MV-4-11 (cell line): ENCODE measurements at places on chromosomes 12 and 14.

DNA sequence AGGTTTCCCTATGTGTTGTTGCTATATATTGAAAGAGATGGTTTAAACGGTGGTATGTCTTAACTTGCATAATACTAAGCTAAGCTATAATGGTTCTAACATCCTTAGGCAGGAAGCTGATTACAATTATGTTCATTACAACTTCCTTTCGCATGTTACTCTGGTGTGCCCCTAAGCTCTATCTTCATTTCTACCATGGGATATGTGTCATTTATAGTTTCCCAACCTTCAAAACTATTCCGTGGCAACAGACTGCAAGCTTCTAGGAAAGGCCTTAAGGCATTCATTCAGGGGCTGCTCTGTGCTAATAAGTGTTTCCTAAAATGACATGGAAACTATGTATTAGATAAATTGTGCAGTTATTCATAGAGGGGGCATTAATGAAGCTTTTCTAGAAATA lies 294.6 kb downstream of the GXYLT1 start:
- no peak for DNase-seq

- DNase-seq: no peak
These were observed 44.8 kb upstream of the PRMT8 start for GRCh38 chr12:3446235-3446634.

DNA sequence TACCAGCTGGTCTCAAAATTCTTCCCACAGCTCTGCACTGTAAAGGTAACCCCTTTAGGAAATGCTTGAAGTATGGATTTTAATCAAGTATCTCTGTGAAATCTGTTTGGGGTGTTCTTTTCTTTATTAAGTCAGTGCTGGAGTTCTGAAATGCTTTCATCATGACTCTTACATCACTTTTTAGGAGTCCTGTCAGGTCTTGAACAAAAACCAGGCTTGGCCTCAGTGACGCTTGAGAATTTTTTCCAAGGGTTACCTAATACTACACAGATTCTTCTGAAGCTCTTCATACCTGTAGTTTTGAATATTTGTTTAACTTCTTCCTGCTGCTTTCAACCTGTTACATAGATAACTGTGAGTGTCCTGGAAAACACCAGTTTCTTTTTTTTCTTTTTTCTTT lies 47.0 kb upstream of the KCNH3 start:
- DNase-seq: no peak

- DNase-seq: no peak
These were observed 27.7 kb downstream of the CLMN start for GRCh38 chr14:95291859-95292542.

DNA sequence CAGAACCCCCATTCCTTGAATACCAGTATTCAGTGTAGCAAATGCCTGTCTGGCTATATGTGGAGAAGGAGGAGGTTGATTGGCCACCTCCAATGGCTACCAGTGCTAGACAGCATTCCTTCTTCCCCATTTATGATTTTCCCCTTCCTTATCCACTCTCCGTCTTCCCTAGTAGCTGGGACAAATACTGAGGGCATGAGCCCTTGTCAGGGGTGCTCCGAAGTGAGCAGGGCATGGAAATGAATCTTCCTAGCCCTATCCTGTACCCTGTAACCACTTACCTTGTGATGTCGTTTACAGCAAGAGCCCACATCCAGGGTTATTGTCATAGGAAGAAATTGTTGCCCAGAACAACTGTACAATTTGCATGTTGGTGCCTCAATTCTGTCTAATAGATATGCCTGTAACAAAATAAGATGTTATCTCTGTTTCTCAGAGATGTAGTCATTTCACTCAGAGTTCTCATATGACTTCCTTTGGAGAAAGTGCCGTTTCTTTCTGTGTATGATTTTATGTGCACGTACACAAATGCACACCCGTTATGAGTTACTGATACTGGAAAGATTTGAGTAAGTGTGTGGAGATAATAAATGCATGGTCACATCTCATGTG lies 423.7 kb downstream of the EGLN3 start:
- DNase-seq: no peak

DNA sequence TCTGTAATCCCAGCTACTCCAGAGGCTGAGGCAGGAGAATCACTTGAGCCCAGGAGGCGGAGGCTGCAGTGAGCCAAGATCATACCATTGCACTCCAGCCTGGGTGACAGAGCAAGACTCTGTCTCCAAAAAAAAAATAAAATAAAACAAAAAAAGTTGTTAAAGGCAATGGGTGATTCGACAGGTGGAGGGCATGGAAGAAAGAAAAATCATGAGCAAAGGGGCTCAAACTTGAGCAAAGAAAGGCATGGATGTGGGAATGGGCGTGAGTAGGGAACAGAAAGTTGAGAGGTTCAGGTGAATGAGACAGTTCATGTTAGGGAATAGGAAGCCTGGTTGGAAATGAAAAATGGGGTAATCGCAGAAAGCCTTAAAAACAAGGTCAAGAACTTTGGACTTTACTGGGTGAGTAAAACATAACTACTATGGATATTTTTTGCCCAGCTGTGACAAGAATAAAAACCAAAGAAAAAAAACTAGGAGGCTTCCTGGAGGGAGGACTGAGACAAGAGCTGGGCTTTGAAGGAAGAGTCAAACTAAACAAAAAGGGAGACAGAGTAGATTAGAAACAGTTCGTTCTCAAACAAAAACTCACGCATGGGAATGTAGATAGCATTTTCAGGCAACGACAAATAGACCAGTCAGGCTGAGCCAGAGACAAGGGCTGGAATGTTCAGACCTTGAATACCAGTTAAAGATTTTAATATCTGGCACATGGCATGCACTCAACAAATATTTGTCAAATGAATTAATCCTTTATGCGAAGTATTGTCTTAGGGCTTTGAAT lies 18.8 kb downstream of the PYM1 start:
- no peak for DNase-seq

- no peak for DNase-seq
These were observed 181.0 kb upstream of the BMP4 start for GRCh38 chr14:54137614-54137961.

DNA sequence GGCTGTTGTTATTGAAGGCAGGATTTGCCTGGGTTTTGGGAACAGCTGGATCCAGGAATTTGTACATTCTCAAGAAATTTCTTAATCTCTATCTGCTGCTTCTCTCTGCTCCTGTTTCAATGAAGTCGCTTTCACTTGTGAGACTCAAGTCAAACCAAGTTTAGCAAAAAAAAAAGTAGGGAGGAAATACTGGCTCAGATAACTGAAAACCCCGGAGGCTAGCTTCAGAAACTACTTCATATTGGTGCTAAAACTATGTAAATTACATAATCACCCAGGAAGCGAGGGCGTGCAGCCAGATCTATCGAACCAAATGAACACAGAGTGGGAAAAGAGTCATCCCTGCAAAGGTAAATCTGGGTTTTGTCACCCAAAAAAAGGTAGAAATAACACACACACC lies 68.3 kb upstream of the FICD start:
- no peak for DNase-seq

- DNase-seq: no peak
These were observed 90.0 kb downstream of the SLC2A13 start for GRCh38 chr12:40015881-40016280.

DNA sequence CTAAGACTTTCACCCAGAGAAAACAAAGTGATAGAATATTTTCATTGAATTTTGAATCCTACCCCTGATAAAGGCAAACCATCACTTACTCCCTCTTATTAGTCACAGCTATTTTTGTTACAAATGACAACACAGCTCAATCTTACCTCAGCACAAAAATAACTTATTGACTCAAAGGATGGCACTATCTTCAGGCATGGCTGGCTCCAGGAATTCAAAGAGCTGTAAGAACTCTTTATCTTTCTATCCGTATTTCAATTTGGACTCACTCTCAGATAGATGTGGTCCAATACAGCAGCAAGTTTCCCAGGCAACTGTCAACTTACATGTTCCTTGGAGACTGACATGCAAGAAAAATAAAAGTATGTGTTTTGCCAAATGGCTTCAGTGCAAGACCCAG lies 709.4 kb upstream of the MDGA2 start:
- DNase-seq: no peak

DNA sequence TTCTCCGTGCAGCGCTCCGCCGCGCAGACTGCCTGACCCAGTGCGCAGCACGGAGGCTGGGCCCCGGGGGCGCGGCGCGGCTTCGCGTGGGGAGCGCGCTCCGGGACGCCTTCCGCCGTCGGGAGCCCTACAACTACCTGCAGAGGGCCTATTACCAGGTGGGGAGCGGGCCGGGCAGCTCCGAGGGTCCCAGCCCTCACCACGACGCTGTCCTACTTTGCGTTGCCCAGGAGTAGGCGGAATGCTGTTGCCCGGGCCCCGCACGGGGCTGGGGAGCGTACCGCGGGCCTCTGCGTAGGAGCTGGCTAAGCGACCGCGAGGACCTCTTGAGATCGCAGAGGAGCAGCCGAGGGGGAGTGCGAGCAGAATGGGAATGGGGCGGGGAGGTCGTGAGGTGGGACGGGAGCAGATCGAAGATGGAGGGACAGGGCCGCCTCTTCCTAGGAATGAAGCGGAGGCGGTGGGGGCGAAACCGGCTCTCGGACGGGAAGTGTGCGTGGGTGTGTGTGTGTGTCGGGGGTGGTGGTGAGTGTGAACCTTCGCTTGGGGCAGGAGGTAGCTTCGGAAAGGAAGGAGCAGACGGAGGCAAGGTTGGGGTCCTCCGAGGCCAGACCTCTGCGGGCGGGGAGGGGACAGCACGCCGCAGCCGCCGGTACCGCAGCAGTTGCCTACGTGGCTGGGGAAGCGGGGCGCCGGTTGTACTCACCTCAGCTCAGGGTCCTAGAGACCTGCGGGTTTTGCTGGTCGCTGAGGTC lies 751 bp downstream of the P3H3 start:
- no peak for DNase-seq

- DNase-seq: no peak
These were observed 6.6 kb downstream of the TTC9 start for GRCh38 chr14:70648346-70648745.

- no peak for DNase-seq
These were observed 85.9 kb upstream of the PDE3A start for GRCh38 chr12:20282401-20282800.

DNA sequence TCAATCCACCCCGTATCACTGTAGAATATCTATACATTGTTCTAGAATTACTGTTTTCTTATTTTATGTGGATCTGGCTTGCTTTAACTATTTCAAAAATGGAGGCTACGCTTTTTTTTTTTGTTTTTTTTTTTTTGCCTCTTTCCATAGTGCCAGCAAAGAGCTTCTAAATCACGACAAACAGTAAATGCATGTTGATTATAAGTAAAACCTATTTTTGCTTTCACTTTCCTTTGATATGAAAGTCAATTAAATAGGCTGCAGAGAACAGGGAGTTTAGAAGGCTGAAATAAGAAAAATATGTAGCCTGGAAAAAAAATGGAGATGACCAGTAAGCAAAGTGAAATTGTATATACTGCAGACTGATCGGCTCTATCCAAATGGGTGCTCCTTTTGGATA lies 112.3 kb upstream of the AMIGO2 start:
- no peak for DNase-seq

- DNase-seq: no peak
These were observed 57.2 kb downstream of the TSPAN19 start for GRCh38 chr12:84978921-84979320.

- no peak for DNase-seq
These were observed 2.4 kb downstream of the C12orf75 start for GRCh38 chr12:105332925-105333324.

DNA sequence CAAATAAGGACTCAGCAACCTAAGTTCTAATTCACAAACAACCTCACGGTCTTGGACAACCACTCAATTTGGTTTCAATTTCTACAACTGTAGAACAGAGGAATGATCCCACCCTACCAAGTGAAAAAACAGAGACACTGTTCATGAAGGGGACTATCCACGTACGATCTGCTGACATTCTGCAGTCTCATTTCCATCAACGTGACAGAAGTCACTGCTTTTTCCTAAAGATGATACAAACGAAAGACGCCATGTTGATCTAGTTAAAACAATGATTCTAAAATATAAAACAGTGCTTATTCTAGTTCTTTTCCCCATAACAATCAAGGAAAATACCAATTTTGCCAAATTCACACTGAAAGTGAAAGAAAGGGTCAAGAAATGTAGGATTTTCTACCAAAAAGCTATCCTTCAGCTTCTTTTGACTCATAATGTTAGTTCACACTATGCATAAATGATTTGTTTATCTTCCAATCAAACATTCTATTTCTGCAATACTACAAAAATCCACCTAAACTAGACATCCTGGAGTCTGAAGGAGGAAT lies 38.1 kb downstream of the CORO1C start:
- no peak for DNase-seq

GRCh38 chr12:124422142-124422569 lies 127.3 kb downstream of the RFLNA start:
- DNase-seq: no peak

DNA sequence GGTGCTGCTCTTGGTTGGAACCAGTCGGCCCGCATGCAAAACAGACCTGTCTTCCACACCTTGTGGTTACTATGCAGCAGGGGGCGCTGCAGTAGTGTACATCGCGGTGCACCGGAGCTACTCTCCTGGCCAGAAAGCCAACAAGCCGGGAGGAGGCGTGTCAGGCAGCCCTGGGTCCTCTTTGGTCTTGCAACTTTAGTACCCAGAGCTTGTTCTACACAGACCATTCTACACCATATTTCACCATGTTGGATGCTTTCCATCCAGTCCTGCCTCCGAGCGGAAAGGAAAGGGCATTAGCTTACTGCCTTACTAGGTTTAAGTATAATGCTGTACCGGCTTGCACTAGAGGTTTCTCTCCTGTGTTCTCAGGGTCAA lies 927 bp upstream of the TMTC2 start:
- peak; percentile 78 for DNase-seq

DNA sequence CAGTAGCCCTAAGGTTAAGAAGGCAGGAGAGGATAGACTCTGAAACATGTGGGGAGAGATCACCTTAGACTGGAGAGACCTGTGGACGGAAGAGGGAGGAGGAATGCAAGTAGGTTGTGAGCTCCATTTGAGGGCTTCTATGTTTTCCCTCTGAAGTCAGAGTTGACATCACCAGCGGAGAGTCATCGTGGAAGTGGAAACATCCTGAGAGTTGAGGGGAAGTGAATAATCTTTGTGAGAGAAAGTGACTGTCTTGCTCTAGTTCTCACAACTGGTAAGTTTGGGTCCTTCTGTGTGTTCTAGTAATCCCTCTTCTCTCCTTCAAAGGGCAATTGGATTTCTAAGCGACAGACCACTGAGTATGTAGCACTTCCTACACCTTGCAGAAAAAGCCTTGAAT lies 103.6 kb upstream of the CCND2 start:
- peak; percentile 56 for DNase-seq

GRCh38 chr12:790608-791007 lies 38.2 kb downstream of the WNK1 start:
- no peak for DNase-seq
